Diencephalon (tissue), 1 donor: ENCODE measurements at places on chromosomes 11 and 22. TPM values are rescaled to one million over a fixed set of nuclear protein-coding genes. Genes with fewer than 3 reads are reported as not detected.

Gene CCDC116
- 0.23 TPM for total RNA-seq

Gene WNT7B
- total RNA-seq = 6.5 TPM

Gene TBX10
- total RNA-seq = not detected

Gene MRGPRX3
- not detected for total RNA-seq

Gene INPP5J
- 3.7 TPM for total RNA-seq

Gene ACRV1
- 0.92 TPM for total RNA-seq

Gene RAB38
- 1.8 TPM for total RNA-seq

Gene FERMT3
- total RNA-seq = 2.3 TPM

Gene CD248
- 1.6 TPM for total RNA-seq

Gene CECR2
- total RNA-seq = 6.0 TPM

Gene C22orf15
- total RNA-seq = 2.1 TPM
